HS-27A (cell line): ENCODE measurements at places on chromosomes 13 and 19.

GRCh38 chr19:18481505-18482222, 40.2 kb downstream of the ELL start:
- no peak for DNase-seq

DNA sequence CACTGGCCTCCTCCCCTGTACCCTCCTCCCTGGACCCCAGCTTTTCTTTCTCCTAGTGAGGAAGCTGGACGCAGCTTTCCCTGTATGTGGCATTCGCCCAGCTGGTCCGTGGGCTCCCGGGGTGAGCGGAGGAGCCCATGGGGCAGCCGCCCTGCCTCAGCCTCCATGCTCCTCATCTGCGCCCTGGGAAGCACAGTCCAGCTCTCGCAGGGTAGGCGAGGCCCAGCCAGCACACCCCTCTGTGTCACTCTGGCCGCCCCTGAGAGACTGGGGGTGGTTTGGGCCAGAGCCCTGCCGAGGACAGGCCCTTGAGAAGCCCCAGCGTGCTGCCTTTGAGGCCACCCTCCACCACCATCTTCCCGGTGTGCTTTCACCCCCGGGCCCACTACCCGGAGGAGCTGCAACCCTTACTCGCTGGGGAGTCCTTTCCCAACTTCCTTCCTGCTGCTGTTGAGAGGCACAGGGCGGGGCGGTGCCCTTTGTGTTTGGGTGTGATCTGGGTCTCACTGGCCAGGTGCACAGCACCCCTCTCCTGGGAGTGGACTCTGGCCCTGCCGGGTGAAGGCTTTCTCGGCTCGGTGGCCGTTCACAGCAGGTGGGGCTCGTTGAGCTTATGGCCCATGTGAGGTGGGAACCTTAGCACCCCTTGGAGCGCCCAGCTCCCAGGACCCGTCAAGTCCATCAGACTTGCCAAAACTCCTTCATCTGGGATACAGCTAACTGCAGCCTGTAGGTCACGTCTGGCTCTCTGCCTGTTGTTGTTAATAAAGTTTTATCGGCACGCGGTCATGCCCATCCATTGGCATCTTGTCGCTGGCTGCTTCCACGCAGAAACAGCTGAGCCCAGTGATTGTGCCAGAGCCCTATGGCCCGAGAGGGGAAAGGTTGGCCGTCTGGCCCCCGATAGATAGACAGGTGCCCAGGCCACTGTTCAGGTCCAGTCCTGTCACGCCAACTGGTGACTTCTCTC, 3.2 kb downstream of the NCLN start:
- no peak for DNase-seq

DNA sequence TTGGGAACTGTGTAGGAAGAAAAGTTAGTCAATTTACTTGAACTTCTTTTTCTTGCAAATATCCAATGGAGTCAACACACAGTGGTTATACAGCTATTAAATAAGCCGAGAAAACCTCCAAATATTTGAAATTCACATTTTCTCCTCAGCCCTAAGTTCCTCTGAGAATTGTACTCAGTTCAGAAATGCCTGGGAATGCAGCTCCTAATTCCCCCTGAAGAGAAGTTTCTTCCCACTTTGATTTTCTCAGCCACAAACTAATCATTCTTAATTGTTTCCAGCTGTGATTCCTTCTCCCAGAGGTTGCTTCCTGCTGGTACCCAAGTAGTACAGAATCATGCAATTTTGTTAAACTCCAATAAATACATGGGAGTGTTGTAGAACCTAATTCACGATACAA, 246.1 kb upstream of the MIR17HG start:
- no peak for DNase-seq

DNA sequence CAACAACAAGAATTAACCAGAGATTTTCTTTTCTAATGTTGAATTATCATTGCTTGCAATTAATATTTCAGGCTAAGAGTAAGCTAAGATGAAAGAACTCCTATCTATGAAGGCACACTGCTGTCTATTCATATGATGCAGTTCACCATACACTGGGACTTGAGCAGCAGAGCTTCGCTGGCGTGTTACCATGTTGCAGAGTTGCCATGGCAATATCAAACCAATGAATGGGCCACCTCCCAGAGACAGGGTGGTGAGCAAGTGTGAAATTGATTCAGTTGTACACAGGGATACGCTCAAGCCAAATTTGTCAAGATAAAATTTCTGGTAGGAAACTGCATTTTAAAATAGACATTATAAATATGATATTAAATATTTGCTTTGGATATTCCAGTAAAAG, 69.3 kb upstream of the MYO16 start:
- no peak for DNase-seq

DNA sequence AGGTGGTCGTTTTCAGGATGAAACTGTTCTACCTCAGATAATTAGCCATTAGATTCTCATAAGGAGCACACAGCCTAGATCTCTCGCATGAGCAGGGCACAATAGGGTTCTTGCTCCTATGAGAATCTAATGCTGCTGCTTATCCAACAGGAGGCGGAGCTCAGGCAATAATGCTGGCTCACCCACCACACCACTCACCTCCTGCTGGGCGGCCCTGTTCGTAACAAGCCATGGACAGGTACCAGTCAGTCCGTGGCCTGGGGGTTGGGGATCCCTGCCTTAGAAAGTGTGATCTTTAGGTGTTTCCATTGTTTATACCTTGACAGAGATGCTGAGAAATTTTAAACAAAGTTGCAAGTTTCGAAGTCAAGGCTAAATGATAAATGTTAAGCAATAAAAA, 344.6 kb upstream of the HTR2A start:
- no peak for DNase-seq

GRCh38 chr19:42409477-42409876, 17.7 kb downstream of the LIPE start:
- no peak for DNase-seq

GRCh38 chr13:85366759-85367417, 432.3 kb downstream of the SLITRK6 start:
- DNase-seq, result peak; percentile 26

DNA sequence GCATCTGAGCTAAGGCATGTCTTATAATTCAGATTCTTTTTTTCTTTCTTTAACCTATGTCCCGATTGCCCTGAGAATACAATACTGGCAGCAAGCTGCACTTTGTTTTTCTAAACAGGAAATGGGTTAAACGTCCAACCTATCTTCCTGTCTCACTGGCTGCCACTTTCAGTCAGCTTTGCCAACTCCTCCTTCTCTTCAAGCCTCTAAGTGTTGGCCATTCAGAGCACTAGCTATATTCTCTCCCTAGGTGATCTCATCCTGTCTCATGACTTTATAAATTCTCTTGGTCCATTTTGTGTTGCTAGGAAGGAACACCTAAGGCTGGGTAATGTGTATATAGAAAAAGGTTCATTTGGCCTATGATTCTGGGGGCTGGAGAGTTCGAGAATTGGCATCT, 109.5 kb upstream of the TSC22D1 start:
- no peak for DNase-seq

- no peak for DNase-seq
Observed at GRCh38 chr13:27264181-27264580, 6.4 kb upstream of the RASL11A start.

GRCh38 chr13:98141509-98142379, 1.1 kb upstream of the FARP1 start:
- no peak for DNase-seq

DNA sequence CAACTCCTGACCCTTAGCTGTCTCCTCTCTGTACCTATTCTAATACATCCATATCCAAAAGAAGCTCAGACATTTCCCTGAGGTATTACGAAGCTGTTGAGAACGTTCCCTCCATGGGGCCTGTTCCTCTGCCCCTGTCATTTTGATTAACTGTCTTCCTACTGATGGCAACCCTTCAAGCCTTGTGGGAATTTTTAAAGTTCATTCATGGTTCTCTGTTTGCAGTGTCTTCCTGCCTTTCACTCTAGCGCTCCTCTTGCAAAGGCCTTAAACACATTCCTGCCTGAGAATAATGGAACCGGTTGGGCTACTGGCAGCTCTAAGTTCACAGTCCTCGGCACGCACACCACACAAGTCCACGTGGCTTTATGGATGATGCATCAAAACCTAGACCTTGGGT, 66.1 kb downstream of the LHFPL6 start:
- DNase-seq, result no peak

DNA sequence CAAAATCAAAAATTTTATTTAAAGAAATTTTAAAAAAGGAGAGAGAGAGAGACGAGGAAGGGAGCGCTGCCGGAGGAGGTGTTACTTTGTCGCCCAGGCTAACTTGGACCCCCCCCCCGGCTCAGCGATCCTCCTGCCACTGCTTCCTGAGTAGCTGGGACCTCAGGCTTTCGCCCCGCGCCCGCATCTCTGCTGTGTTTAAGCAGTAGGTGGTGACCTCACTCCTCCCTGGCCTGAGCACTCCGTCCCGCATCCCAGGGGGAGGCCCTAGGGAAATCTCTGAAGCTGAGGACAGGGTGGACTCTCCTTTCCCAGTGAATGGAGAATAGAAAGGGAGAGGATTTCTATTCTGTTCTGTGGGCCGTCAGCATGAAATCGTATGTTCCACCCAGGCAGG, 485 bp upstream of the ZNF845 start:
- no peak for DNase-seq

GRCh38 chr19:20273951-20274570, 107.0 kb downstream of the ZNF486 start:
- no peak for DNase-seq

DNA sequence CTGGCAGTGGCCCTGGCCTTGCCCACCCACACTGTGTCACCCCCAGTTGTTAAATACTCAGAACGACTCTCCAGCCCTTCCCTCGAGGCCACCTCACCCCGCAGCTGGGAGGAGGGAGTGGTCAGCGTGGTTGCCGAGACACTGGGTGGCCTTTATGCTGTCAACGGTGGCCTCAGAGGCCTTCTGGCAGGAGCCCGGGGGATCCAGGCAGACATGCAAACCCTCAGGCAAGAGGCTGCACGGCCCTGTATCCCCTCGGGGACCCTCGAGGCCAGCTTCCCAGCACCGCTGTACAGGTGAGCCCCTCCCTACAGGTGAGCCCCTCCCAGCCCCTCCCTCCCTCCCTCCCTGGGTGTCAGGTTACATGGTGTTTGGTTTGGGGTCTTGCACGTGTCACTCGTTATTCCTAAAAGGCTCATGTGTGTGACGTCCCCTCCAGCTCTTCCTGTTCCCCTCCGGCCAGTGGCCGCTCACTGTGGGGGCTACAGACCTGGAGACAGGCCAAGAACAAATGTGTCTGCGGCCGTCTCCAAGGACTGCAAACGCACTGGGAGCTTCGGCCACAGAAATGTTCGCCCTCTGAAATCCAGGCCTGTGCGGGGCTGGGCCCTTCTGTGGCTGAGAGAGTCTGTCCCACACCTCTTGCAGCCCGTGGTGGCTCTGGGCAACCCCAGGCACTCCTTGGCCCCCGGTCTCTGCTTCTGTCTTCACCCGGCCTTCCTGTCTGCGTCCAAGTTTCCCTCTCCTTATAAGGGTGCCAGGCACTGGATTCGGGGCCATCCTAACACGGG, at the start of gene TEKTIP1:
TSS of gene TEKTIP1 (plus strand) at position 210 of the 791 bp plus-strand sequence. CDS start at position 214, 4 bp downstream.
- DNase-seq, result no peak

DNA sequence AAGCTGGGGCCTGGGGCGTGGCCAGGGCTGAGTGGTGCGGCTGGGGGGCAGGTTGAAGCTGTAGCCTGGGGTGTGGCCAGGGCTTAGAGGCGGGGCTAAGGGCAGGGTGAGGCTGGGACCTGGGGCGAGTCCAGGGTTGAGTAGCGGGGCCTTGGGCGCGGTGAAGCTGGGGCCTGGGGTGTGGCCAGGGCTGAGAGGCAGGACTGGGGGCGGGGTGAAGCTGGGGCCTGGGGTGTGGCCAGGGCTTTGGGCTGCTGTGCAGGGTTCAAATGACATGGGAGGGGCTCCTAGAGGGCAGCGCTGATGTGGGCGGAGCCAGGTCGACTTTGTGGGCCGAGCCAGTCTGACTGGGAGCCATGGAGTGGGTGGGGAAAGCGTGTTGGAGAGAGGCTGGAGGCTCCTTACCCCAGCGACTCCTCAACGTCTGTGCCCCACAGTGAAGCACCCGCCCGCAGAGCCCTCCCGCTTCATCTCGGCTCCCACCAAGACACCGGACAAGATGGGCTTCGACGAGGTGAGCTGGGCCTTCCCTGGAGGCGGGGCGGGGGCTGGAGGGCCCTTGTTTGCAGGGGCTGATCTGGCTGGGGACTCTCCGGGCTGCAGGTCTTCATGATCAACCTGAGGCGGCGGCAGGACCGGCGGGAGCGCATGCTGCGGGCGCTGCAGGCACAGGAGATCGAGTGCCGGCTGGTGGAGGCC, 21.5 kb downstream of the COLGALT1 start:
- no peak for DNase-seq

- no peak for DNase-seq
Observed at GRCh38 chr19:55383279-55384130, 587 bp downstream of the TMEM238 start.

DNA sequence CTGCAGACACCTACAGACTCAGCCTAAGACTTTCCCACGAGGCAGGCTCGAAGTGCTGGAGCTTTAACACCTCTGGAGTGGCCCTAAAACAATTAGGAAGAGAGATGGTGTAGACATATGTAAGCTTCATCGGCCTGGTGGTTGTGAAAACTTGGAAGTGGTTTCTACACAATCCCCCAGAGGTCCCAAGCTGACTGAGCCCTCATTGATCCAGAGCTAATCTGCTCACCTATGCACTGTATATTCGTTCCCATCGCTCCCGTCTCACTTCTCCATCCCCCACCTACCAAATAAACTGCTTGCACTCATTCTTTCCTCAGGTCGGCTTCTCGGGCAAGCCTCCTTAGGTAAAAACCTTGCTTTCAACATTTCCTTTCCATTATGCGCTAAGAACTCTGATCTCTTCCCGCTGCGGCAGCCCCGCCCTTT, 767 bp upstream of the ZNF793 start:
- DNase-seq, result no peak

GRCh38 chr13:39688278-39688677, 32.8 kb downstream of the COG6 start:
- DNase-seq, result no peak
